ENCODE measurements at places on chromosomes 13 and 19. TPM values are rescaled to one million over a fixed set of nuclear protein-coding genes. Genes with fewer than 3 reads are reported as not detected.

FAM216B gene
- not detected for total RNA-seq

- peaks cover 11% of the 10 kb centered on the region for H3K4me1 ChIP-seq
- H3K36me3 ChIP-seq = no peaks in the 10 kb centered on the region
- DNase-seq = no peak
- H3K4me3 ChIP-seq = no peak overlapping the region
Observed at GRCh38 chr13:29436291-29436690, 159.2 kb downstream of the SLC7A1 start.

ZNF134 gene
- total RNA-seq = 14.9 TPM

DNA sequence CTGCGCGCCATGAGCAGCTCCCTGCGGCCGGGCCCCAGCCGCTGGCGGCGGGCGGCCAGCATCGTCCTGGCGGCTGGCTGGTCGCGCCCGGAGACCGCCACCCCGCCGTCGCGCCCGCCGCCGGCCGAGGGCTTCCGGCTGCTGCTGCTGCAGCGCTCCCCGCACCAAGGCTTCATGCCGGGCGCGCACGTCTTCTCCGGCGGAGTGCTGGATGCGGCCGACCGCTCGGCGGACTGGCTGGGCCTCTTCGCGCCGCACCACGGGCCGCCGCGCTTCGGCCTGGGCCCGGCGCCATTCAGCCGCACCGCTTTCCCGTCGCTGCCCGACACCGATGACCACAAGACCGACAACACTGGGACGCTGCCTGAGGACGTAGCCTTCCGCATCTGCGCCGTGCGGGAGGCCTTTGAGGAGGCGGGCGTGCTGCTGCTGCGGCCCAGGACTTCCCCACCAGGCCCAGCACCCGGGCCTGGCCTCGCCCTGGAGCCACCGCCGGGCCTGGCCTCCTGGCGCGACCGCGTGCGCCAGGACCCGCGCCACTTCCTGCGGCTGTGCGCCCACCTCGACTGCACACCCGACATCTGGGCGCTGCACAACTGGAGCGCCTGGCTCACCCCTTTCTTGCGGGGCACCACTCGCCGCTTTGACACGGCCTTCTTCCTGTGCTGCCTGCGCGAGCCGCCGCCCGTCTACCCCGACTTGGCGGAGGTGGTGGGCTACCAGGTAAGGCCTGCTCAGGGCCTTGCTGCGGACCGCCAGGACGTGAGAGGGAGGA, 518 bp downstream of the NUDT19 start:
- peak overlapping the region; percentile 97 for H3K27ac ChIP-seq
- DNase-seq = peak; percentile 27
- H3K4me3 ChIP-seq = peak overlapping the region; percentile 96
- peaks cover 32% of the 10 kb centered on the region for H3K4me1 ChIP-seq

GRCh38 chr13:109725995-109726637, 60.3 kb downstream of the IRS2 start:
- no peaks in the 10 kb centered on the region for H3K27me3 ChIP-seq
- no peaks in the 10 kb centered on the region for H3K36me3 ChIP-seq
- H3K27ac ChIP-seq = no peak overlapping the region
- no peak overlapping the region for H3K4me3 ChIP-seq

- H3K4me1 ChIP-seq = peaks cover 32% of the 10 kb centered on the region
- DNase-seq = peak; percentile 5
- H3K4me3 ChIP-seq = peak within 1 kb of the TSS; percentile 77
- no peaks in the 10 kb centered on the region for H3K27me3 ChIP-seq
- H3K36me3 ChIP-seq = no peaks in the 10 kb centered on the region
Observed at GRCh38 chr13:36297366-36298338, at the start of gene CCDC169. Gene CCDC169 (minus strand): TSS chr13:36297814. CDS start chr13:36297719, 95 bp downstream.

ZNF329 gene
- total RNA-seq = 3.6 TPM
